ENCODE measurements at places on chromosomes 3 and 15.

GRCh38 chr15:64894395-64895056, 17.2 kb upstream of the ANKDD1A start:
- DNase-seq = peak; percentile 93

DNA sequence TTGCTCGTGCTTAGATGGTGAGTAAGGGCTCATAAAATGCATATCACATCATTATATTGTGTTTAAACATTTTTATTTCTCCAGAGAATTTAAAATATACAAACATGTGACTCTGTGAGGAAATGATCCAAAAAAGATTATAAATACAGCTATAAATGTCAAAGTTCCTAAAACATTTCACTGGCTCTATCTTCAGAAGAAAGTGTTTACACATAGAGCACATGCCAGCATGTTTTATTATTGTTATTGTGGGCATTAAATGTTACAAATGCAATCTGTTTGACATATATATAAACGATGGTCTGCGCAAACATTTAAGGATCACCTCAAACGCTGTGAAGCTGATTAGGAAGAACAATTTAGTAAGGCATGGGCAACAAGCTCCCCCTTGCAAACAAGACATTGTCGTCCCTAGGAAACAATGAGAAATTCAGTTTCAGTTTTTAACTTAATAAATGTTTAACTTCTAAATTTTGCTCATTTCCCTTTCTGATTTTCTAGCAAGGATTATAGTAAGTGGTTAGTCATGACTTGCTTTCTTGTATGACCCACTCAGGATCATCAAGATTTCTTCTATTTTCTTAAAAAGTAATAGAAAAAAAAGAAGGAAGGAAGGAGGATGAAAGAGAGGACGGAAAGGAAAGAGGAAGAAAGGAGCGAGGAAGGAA, 207.5 kb downstream of the SATB1 start:
- no peak for DNase-seq

- no peak for DNase-seq
These were observed 13.7 kb downstream of the MAP1A start for GRCh38 chr15:43531018-43531670.

DNA sequence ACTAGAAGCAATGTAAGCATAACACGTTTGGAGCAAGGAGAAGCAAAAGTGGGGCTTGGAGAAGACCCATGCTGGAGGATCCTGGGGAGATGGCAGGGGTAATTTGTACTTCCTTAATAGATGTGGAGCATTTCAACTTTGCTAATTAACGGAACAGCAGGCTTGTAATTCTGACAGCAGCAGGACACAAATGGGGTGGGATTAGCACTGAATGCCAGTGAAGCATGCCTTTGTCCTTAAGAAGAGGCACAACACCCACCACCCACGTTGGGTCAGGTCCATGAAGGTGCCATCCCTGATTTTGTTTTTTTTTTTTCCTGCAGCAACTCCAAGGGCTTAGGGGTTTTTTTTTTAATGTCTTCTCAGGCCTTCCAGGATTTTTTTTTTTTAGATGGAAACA, 231.9 kb upstream of the ROPN1 start:
- DNase-seq = no peak

GRCh38 chr3:15941958-15942357, 144.2 kb upstream of the ANKRD28 start:
- DNase-seq = no peak

- no peak for DNase-seq
These were observed 3.3 kb downstream of the LYSMD4 start for GRCh38 chr15:99729920-99730319.

DNA sequence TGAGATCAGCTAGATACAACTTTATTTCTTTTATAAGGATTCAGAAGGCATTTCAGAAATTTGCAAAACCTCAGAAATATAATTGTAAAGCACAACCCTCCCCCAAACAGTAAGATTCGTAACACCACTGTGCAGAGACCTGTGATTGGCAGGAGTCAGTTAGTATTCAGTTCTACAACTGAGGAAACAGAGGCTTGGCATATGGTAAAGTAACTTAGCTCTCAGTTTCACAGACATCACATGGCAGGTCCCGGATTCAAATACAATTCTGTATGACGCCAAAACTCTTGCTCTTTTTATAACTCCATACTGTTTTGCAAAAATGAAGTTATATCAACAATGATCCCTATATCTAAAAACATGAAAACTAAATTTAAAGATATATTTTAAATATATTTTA, 225.6 kb upstream of the LMCD1 start:
- no peak for DNase-seq

- DNase-seq = no peak
These were observed 185.6 kb upstream of the MRPL3 start for GRCh38 chr3:131688370-131688769.

- DNase-seq = no peak
These were observed 238.7 kb downstream of the CPNE4 start for GRCh38 chr3:131796111-131796510.

DNA sequence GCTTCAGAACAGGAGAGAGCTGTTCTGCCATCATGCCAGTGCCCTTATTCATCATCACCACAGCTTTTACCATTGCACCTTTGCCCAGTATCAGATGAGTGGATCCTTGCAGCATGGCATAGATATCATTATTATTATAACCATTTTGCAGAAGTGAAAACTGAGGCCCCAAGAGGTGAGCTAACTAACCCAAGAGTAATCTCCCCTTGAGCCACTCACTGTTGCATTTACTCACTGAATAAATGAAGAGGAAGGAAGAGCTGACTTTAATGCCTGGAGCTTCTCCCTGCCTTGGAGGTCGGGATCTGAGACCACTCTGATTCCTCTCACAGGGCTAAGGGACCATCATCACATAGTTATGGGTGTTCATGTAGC, 32.0 kb downstream of the HRH1 start:
- DNase-seq = no peak

DNA sequence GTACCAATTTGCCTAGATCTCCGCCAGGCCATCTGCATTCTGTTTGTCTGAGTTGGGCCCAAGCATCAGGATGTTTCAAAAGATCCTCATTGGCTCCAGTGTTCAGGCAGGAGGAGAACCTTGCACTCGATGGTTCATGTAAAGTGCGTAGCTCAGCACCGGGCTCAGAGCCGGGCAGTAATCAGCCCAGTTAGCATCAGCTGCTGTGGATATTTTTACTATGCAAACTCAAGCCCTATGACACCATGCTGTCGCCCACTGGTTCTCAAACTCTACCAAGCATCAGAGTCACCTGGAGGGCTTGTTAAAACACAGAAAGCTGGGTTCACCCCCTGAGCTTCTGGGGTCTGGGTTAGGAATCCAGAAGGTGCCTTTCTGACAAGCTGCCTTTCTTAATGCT, 310.8 kb downstream of the SHQ1 start:
- no peak for DNase-seq

DNA sequence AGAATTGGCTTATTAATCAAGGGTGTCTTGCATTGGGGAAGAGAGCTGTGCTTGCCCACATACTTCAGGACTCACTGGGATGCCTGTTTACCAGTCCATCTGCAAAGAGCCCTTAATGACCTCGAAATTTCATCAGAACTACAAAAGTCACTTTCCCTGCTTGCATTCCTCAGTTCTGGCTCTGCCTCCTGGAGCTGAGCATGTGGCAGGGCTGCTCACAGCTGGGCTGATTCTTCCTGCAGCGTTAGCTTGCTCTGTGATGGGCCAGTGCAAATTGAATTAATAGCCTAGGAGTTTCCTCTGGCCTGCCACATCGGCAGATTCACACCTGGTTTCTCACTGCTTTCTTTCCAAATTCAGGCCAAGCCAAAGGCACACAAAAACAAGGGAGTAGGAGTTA, 108.9 kb downstream of the DUT start:
- no peak for DNase-seq

DNA sequence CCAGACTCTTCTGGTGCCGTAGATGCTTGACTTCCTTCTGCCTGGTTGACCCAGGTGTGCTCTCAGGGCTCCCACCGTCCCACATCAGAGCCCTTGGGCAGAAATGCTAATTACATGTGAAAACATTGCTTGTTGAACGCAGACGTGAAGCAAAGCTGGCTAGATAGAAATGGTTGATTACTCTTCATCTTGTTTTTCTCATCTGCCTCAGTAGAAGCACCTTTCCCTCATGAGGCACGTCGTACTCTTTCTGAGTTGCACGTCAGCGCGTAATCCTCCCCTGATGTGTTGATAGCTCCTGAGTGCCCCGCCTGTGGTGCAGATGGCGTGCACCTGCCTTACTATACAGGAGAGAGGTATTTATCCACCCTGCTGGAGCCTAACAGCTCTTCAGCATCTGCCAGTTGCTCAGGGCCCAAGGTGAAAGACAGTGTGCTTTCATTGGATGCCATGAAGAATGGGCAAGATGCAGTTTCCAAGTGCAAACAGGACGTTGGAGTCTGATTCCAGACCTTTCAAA, 18.1 kb downstream of the MAP6D1 start:
- DNase-seq = peak; percentile 45

- no peak for DNase-seq
These were observed 28.5 kb downstream of the MFSD1 start for GRCh38 chr3:158830391-158830790.

DNA sequence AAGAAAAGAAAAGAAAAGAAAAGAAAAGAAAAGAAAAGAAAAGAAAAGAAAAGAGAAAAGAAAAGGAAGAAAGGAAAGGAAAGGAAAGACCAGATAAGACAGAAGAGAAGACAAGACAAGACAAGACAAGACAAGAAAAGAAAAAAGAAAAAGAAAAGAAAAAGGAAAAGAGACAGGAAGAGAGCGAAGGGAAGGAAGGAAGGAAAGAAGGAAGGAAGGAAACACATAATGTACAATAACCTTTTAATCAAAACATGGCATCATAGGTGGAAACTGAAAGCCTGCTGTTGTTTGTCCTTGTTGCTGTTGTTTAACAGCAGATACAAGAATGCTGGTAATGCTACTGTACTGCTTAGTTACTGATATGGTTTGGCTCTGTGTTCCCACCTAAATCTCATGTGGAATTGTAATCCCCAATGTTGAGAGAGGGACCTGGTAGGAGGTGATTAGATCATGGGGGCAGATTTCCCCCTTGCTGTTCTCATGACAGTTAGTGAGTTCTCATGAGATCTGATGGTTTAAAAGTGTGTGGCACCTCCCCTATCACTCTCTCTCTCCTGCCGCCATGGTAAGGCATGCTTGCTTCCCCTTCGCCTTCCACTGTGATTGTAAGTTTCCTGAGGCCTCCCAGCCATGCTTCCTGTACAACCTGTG, 67.3 kb downstream of the MCF2L2 start:
- DNase-seq = no peak

DNA sequence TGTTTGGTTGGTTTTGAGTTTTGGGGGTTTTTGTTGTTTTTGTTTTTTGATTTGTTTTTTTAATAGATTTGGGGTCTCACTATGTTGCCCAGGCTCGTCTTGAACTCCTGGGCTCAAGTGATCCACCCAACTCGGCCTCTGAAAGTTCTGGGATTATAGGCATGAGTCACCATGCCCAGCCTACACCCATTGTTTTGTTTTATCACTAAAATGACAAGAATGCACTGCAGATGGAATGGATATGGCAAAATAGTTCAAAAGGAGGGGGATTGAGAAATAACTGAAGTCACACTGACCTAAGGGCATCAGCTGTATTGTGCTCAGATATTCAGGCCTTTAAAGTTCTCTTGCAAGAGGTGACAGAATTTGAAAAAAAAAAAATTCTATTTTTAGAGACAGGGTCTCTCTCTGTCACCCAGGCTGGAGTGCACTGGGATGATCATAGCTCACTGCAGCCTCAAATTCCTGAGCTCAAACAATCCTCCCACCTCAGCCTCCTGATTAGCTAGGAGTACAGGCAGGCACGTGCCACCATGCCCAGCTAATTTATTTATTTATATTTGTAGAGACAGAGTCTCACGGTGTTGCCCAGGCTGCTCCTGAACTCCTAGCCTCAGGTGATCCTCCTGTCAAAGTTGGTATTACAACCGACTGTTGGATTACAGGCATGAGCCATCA, 4.4 kb upstream of the RASA2 start:
- no peak for DNase-seq

GRCh38 chr3:106425026-106425425, 556.2 kb upstream of the CBLB start:
- no peak for DNase-seq

DNA sequence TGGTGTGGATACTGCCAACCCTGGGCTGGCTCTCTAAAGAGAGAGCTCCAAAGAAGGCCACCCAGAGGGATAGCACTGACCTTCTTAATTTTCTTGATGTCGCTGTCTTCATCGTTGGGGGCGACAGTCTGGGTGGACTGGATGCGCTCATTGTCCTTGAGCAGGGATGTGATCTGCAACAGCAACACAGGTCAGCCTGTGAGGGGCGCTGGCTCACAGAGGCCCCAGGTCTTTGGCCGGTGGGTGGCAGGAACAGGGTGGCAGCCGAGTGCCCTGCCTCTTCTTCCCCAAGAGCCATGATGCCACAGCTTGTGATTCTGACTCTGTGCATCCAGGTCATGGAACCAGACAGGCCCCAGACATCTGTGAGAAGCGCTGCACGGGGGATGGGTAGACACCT, 41.2 kb downstream of the RASGRF1 start:
- DNase-seq = no peak

- DNase-seq = peak; percentile 85
These were observed 601 bp downstream of the ACTL6A start for GRCh38 chr3:179563271-179563783.

- DNase-seq = no peak
These were observed 792.3 kb downstream of the DIPK2A start for GRCh38 chr3:144763878-144764454.

GRCh38 chr15:61083081-61083787, 145.9 kb downstream of the RORA start:
- no peak for DNase-seq

DNA sequence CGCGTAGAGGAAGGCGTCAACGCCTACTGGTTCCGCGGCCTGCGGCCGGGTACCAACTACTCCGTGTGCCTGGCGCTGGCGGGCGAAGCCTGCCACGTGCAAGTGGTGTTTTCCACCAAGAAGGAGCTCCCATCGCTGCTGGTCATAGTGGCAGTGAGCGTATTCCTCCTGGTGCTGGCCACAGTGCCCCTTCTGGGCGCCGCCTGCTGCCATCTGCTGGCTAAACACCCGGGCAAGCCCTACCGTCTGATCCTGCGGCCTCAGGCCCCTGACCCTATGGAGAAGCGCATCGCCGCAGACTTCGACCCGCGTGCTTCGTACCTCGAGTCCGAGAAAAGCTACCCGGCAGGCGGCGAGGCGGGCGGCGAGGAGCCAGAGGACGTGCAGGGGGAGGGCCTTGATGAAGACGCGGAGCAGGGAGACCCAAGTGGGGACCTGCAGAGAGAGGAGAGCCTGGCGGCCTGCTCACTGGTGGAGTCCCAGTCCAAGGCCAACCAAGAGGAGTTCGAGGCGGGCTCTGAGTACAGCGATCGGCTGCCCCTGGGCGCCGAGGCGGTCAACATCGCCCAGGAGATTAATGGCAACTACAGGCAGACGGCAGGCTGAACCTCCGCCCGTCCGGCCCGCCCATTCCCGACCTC, 4.1 kb downstream of the ISLR2 start:
- peak; percentile 58 for DNase-seq

GRCh38 chr15:78923480-78924360, 21.1 kb downstream of the CTSH start:
- DNase-seq = no peak

DNA sequence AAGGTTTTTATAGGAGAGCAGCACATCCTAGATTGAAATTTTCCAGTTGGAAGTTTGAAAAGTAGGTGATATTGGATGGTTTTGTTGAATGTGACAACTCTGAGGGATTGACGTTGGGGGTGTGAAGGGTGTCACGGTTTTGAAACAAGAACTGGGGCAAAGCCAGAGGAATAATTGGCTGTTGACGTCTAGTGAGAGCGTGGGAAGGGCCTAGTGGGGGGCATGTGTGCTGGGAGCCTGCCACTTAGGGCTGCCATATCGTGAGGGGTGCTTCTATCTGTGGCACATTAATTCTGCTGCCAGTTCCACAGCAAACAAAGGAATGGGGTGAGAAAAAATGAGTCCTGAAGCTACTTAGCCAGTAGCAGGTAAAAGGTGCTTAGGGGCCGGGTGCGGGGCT, 129.4 kb downstream of the LRIG1 start:
- no peak for DNase-seq

- no peak for DNase-seq
These were observed 27.1 kb downstream of the MRAS start for GRCh38 chr3:138375447-138375846.
